NAMALWA (cell line): ENCODE measurements at places on chromosomes 4 and X.

DNA sequence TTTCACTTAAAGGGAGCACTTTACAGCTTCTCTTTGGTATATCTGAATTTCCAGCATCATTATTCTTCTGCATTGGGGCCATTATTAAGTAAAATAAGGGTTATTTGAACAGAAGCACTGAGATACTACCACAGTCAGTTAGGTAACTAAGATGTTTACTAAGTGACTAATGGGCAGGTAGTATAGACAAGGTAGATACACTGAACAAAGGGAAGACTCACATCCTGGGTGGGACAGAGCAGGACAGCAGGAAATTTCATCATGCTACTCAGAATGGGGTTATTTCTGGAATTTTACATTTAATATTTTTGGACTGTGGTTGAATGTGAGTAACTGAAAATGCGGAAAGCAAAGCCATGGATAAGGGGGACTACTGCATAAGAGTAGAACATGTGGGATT lies 316.0 kb downstream of the CCSER1 start:
- no peak for DNase-seq

DNA sequence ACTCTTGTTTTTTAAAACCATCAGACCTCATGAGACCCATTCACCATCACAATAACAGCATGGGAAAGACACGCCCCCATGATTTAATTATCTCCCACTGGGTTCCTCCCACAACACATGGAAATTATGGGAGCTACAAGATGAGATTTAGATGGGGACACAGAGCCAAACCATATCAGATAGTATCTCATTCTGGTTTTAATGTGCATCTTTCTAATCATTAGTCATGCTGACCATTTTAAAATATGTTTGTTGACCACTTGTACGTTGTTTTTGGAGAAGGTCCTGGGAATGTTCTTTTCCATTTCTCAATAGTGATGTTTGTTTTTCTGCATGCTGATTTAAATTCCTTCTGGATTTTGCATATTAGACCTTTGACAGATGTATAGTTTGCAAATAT lies 119.0 kb downstream of the RTL3 start:
- DNase-seq, result no peak

DNA sequence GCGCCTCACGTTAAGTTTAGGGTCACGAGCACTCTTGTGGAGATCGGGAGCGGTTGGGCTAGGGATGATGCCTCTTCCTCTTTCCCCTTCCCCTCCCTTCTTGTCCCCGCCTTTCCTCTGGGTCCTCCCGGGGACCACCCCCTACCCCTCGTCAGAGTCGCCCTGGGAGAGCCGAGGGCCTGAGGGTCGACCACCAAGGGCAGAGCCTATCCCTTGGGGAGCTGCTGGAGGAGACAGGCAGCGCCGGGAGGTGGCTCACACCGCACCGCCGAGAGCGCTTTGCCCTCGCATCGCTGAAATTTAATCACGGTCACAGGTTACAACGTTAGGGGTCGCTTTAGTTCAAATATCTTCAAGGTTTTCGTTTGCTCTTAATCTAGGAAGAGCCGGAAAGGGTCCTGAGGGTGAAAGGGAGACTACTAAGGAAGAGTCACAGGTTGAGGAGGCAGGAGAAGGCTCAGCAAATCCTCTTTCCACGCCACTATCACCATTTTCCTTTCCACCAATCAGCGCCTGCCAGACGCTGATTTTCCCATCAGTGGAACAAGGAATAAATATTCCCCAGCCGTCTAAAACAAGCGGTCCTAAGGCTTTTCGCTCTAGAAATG lies 528 bp upstream of the SNCA start:
- DNase-seq, result no peak

GRCh38 chr4:32147446-32148085 lies 1427.4 kb downstream of the PCDH7 start:
- DNase-seq, result no peak

GRCh38 chr4:140052050-140052449 lies 101.9 kb downstream of the MAML3 start:
- peak; percentile 47 for DNase-seq

DNA sequence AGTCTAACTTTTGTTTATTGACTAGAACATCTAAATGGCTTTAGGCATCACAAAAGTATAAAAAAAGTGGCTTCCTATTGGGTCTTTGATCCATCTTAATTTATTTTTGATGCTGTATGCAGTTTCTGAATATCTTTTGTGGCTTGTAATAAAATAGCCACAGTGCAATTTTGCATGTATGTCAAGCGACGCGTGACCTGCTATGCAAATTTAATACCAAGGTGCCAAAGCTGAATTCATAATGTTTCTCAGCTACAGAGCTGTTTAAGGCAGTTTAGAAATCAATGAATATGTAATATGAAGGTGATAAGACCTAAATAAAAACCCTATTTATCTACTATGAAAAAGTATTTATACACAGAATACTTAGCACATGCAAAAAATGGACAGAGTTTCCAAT lies 197.8 kb downstream of the AFF2 start:
- DNase-seq, result peak; percentile 62

- no peak for DNase-seq
Observed at GRCh38 chr4:110644008-110644407, 21.1 kb upstream of the PITX2 start.

- DNase-seq, result no peak
Observed at GRCh38 chrX:84993150-84993549, 10.5 kb upstream of the APOOL start.

- DNase-seq, result no peak
Observed at GRCh38 chr4:100632163-100632562, 114.3 kb upstream of the EMCN start.

GRCh38 chr4:37896206-37896860 lies 5.4 kb downstream of the TBC1D1 start:
- no peak for DNase-seq

GRCh38 chrX:20664131-20664530 lies 397.4 kb upstream of the RPS6KA3 start:
- no peak for DNase-seq

DNA sequence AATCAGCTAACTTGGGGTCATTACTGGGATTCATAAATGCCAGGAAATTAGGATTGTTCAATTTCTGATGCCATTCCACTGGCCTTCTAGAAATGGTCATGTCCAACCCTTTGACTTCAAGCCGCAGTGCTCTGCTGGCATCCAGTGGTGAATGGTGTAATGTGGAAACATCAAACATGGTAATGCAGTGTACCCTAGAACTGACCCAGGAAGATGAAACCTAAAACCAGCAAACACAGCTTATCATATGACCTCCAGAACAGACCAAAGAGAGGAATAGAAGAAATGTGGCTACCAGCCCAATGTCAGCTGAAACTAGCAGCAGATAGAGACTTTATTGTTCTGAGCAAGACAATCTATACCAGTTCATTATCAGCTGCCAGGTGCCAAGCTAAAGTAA lies 13.8 kb downstream of the CXCL13 start:
- DNase-seq, result no peak

GRCh38 chr4:67325791-67326190 lies 219.5 kb downstream of the CENPC start:
- no peak for DNase-seq

DNA sequence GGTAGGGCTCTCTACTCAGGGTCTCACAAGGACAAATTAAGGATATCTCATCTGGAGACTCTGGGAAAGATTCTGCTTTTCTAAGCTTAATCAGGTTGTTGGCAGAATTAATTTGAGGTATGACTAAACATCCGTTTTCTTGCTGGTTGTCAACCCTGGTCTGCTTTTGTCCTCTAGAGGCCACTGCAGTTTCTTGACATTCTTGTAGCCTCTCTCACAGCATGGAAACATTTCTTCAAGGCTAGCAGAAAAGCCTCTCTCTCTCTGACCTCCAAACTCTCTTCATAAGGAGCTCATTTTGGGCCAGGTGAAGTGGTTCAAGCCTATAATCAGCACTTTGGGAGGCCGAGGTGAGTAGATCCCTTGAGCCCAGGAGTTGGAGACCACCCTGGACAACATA lies 749.5 kb upstream of the PCDH7 start:
- peak; percentile 8 for DNase-seq

DNA sequence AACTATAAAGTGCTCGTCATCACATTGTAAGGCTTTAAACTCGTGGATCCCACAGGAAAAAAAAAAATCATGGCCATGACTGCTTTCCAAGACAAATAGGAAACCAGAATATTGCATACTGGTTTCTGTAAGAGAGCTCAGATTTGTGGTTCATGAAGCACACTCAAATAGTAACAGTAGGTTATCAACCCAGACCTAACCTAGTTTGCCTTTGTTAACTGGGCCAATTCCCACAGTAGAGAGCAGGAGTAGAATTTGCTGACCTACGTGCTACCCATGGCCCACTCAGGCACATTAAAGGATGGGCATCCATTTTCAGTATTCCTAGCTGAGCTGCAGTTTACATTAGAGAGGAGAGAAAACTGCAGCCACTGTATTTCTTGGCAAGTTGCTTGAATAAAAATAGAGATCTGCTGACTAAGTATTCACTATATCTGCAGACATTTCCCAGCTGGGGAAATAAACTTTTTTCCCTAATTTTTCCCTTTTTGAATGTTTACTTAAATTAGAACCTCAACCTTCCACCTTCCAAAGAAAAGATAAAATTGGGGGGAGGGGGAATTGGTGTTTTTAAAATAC lies 218.5 kb downstream of the SPANXN3 start:
- DNase-seq, result no peak

- peak; percentile 61 for DNase-seq
Observed at GRCh38 chrX:140572724-140573123, 67.9 kb upstream of the SOX3 start.

DNA sequence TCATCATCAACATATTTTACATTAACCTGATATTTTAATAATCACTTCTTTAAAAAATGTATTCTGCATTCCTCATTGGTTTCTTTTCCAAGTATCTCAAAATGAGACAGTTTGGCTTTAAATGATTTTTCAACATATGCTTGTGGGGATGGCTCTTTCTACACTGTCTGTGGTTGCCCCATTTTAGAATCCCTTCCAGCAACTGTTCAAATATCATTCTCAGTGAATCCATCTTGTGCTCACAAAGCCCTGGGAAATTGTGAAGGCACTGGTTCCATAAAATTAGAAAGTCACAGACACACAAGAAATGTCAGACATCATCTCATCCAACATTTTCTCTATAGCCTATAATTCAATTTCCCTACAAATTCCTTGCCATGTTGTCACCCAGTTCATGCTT lies 103.5 kb downstream of the LNX1 start:
- no peak for DNase-seq

GRCh38 chrX:40008791-40009461 lies 88.8 kb downstream of the BCOR start:
- DNase-seq, result no peak

DNA sequence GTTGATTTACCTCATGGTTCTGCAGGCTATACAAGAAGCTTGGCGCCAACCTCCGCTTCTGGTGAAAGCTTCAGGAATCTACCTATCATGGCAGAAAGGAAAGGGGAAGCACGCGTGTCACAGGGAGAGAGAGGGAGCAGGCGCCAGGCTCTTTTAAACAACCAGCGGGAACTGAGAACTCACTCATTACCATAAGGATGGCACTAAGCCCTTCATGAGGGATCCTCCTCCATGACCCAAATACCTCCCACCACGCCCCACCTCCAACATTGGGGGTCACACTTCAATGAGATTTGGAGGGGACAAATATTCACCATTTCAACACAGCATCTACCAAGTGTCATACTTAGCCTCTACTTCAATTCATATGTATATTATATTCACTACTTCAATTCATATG lies 18.8 kb upstream of the TBC1D8B start:
- DNase-seq, result no peak

- DNase-seq, result peak; percentile 33
Observed at GRCh38 chr4:340011-340410, 2.4 kb downstream of the ZNF141 start.

- DNase-seq, result no peak
Observed at GRCh38 chrX:38156838-38157237, 63.8 kb downstream of the SRPX start.

GRCh38 chr4:66923081-66923865 lies 622.0 kb downstream of the CENPC start:
- DNase-seq, result no peak

- peak; percentile 61 for DNase-seq
Observed at GRCh38 chr4:168076989-168077725, 15.2 kb upstream of the ANXA10 start.

- DNase-seq, result peak; percentile 38
Observed at GRCh38 chr4:25863347-25863784, 578 bp upstream of the SEL1L3 start.

DNA sequence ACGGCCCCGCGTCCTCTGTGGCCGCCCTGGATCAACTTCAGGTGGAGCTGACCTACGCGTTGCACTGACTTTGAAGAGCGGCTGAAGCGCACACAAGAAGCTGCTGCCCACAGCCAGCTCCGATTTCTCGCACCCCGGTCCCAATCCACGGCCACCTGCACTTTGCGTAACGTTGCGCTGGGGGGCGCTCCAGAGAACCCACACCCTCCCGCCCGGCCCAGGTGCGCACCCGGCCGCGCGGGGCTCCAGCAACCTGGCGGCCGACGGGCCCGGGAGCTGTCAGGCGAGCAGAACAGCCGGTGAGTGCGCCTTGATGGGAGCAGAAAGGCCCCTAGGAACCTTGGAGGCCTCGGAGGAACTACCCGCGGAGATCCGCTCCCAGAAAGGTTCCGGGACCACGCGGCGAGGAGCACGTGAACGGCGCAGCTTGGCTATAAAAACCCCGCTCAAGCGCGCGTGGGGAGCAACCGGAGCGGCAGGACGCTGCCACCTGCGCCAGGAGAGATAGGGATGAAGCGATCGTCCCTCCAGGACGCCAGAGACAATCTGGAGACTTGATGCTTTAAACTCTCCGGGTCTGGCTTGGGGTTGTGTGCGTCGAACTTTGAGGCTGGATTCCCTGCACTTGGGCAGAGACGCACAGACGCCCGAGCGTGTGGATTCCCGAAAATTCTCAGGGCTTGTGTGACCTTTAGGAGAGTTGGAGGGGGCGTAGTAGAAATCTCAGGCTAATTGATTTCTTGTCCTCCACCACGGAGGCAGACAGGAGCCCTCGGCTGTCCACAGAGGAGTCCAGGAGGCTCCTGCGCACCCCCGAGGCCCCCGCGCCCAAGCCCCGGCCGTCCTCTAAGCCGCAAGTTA lies 591 bp upstream of the NWD2 start:
- no peak for DNase-seq

- DNase-seq, result no peak
Observed at GRCh38 chr4:8221476-8221875, 22.4 kb downstream of the SH3TC1 start.

- no peak for DNase-seq
Observed at GRCh38 chrX:16310326-16310725, 143.0 kb downstream of the MAGEB17 start.

- DNase-seq, result peak; percentile 67
Observed at GRCh38 chr4:39045827-39046221, 13.6 kb upstream of the TMEM156 start.
